Activated gamma-delta T cell treated with Interleukin-2 at 50 U/mL for 16 hours (primary cell): ENCODE measurements at places on chromosomes 2 and 18.
A peak's percentile ranks its signal among the peaks of the same experiment; 100 is the strongest.

DNA sequence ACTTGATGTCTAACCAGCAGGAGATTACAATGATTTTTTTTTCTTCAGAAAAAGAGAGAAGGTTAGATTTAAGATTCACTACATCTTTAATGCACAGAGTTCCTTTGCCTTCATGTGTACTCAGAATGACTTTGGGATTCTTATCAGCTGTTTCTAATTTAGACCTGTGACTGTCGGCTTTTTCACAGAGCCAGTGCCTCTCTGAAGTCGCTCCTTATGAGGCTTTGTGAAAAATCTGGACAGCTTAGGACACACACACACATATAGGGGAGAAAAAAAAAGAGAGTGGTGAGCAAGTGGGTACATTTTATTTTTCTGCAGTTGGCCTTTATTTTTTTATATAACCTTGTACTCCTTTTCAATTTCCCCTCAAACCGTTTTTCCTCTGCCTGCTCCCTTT lies 893.1 kb upstream of the CELF4 start:
- DNase-seq = no peak

GRCh38 chr2:208415255-208415654 lies 8.7 kb downstream of the PTH2R start:
- no peak for DNase-seq

GRCh38 chr2:81523344-81523743 lies 1218.8 kb upstream of the LRRTM1 start:
- DNase-seq = no peak

GRCh38 chr2:207139552-207139951 lies 26.2 kb downstream of the KLF7 start:
- no peak for DNase-seq

- DNase-seq = no peak
These were observed 105.5 kb upstream of the CCDC68 start for GRCh38 chr18:55064760-55065159.

DNA sequence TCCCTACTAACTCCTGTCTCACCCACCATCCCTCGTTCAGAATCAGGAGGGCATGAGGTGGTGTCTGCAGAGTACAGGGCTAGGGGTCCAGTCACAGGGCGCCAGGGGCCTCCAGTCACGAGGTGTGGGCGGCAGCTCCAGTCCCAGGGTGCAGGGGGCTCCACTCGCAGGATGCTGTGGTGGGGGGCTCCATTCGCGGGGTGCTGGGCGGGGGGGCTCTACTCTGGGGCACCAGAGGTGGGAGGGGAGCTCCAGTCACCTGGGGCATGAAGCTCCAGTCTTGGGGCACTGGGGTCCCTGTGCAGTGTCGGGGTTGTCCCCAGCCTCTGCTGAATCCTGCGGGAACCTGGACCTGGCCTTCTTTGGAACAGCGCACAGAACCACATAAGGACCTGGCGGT lies 66.0 kb downstream of the EIPR1 start:
- DNase-seq = no peak

DNA sequence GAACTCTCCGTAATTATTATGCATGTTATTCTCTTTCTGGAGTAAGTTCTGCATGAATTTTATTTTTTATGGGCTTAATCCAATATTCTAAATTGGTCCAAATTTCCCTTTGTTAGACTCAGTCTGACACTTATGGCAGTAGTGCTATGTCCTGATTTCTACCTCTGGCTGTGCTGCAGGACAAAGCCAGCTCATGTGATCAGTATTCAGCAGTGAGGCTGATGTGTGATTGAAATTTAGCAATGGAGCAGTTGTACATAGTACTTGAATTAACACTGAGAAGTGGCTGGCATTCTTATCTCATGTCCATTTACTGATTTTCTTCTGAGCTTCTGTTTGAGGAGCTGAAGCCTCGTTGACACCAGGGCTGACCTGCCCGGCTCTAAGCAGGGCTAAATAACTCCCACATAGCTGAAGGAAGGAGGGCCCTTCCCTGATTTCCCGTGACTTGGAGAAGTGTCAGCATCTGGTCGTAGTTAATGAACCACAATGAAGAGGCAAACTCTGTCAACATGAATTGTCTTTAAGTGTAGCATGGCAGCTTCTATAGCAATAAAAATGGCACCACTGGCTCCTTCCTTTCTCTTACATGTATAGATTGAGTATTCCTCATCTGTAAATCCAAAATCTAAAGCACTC lies 159.0 kb upstream of the RASGRP3 start:
- no peak for DNase-seq

GRCh38 chr18:79545736-79546171 lies 133.8 kb upstream of the CTDP1 start:
- DNase-seq = no peak

DNA sequence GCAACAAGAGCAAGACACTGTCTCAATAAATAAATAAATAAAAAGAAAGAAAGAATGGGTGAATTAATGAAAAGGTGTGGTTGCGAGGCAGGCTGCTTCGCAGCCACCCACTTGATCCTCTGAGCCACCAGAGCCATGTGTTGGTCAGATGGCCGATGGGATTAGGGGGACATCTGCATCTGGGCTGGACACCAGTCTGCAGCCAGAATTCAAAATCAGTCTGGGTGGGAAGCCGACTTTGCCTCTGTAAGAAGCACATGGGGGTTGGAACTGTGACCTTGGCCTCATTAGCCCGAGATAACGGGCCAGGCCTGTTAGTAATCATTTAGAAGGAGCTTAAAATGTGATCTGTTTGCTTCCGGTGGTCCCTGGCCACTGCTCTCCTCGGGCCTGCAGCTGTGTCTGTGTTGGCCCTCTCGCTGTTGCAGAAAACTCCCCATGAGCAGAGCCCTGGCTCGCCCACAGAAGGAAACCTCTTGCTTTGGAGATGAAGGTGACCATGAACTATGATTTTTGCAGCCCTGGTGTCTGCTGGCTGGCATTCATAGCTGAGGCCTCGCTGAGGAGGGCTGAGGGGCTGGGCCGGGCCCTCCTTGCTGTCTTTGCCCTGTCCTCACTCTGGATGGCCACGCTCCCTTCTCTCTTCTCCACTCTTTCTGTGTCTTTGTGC lies 94.4 kb downstream of the DYSF start:
- DNase-seq = no peak

- DNase-seq = no peak
These were observed 7.2 kb upstream of the ITGB6 start for GRCh38 chr2:160207271-160207670.

DNA sequence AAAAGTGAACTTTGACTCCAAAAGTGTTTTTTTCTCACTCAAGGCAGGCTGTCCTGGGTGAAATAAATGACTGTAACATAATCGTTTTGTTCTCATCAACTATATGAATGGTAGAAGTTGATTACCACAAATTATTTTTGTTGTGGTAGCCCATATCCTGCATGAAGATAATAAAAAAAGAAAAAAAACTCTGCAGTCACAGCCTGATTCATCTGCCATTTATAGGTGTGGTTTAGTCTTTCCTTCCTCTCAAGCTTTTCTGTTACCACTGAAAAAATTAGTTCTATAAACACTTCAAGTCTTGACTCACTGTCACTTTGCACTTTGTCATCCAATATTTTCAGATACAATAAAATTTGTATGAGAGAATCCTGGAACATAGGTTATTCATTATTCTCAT lies 522.0 kb downstream of the PLCL1 start:
- no peak for DNase-seq

DNA sequence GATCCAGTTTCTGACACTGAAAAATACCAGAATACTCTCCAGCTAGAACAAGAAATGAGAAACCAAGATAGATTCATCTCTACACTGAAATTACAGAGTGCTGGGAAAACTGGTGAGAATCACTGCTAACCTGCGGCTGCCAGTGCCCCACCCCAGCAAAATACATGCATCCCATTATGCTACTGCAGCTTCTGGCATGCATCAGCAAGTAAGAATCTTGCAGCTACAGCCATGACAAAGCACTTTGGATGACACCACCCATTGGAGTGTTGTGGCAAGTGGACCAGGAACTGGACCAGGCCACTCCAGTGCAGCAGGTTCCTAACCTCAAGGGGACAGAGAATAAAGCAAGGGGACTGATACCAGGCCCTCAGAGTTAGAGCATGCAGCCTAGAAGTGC lies 378.8 kb upstream of the ETAA1 start:
- DNase-seq = no peak

GRCh38 chr18:29083545-29083944 lies 906.6 kb upstream of the CDH2 start:
- DNase-seq = no peak

DNA sequence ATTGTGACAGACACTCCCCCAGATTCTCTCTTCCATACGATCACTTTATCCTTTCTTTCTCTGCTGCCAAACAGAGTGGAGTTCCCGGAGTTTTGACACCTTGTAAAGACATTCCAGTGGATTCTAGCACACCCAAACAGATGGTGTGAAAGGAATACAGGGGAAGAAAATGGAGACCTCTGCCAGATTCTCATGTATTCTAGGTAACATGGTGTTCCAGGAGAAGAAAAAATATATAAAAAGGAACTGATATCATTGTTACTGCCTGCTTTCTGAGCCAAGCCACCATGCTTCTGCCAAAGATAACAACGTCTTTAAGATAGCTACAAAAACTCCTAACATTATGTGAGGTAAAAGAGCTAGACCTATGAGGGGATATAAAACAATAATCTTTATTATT lies 136.5 kb downstream of the TXNL1 start:
- DNase-seq = no peak

GRCh38 chr2:83686863-83687262 lies 772.2 kb downstream of the SUCLG1 start:
- DNase-seq = no peak

GRCh38 chr2:64876137-64876647 lies 113.0 kb upstream of the SLC1A4 start:
- DNase-seq = no peak

DNA sequence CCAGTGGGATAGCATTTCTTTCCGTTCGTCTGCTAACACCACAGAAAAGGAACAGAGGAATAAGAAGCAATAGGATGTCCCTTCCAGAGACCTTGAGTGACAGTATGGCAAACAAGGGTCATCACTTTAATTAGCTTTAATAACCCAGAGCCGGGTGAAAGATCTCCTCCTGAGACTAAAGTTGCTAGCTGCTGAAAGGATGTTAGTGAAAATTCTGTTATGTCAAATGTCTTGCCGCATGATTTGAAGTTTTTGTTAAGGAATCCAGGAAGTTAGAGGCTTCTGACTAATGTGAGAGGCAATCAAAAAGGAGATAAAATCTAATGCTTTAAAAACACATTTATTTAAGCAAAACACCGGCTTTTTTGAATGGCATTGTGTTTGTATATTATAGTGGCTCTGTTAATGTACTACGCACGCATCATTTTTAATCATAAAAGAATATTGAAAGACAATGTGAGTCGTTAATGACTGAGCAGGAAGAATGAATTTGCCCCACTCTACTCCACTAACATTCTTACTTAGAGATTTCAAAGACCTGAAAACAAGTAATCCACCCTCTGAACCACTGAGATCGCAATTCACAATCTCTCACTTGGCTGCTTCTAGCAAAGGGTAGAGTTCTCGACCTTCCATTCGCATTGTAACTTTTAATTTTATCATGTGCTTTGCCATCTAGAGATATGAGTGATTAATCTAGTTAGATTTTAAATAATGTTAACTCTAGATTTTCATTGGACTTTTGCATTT lies 536.6 kb downstream of the LRRTM4 start:
- no peak for DNase-seq

- DNase-seq = no peak
These were observed 143.6 kb upstream of the PXDN start for GRCh38 chr2:1887915-1888314.

GRCh38 chr18:72091369-72091768 lies 452.8 kb downstream of the CBLN2 start:
- no peak for DNase-seq

DNA sequence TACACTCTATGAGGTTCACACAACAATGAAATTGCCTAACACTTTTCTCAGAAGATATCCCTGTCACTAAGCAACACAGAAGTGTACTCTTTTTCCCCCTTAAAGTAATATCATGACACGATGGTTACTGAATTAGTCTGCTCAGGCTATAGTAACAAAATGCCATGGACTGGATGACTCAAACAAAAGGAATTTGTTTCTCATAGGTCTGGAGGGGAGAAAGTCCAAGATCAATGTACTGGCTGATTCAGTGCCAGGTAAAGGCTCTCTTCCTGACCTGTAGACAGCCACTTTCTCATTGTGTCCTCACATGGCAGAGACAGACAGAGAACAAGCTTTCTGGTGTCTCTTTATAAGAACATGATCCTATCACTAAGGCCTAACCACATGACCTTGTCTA lies 211.9 kb downstream of the RBM43 start:
- no peak for DNase-seq

DNA sequence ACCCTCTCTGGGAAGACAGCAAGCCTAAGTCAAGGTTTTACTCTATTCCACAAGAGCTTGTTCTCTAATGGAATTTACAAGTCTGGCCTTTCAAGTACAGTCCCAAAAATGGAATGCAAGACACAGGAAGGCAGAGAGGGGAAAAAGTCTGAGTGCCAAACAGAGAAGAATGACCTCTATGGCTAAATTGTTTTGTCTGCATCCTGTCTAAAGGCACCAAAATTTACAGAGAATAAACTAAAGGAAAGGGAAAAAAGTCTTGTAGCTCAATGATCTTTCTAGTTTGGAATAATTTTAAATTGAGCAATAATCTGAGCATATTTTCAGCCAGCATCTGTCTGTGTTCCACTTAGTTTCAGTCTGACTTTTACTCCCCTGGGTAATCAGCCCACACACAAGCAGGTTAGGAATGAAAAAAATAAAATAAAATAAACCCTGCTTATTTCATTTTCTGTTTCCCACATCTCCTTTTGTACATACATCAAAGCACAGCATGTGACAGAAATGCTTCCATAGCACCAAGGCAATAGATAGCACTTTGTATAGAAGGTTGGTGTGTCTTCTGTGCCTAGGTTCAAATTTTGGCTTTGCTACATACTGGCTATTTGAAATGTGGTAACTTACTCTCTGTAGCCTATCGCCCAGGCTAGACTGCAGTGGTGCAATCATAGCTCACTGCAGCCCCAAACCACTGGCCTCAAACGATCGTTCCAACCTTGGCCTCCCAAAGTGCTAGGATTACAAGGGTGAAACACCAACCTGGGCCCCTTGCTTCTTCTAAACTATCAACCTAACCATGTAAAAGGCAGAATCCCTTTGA lies 105.1 kb downstream of the SLC8A1 start:
- DNase-seq = no peak

DNA sequence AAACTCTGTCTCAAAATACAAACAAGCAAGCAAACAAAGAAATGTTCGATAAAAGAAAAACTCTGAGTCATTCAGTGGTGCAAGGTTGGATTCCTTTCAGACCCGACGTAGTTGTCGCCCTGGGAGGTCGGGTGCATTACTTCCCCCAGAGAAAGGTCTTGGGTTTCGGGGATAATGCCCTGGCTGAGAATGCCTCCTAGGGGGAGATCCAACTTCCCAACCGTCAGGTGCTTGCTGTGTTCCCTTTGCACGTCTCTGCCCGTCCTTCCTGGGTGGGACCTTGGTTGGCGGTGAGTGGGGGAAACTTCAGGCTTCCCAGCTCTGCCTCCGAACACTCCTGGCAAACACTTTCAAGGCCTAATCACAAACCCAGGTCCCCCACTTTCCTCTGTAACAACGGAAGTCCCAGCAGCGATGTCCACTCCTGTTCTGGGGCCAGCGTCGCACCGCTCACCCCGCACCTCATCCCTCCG lies 609 bp downstream of the TPGS2 start:
- peak; percentile 9 for DNase-seq

GRCh38 chr18:31197676-31198075 lies 35.0 kb upstream of the DSC1 start:
- no peak for DNase-seq

- DNase-seq = no peak
These were observed 108.4 kb upstream of the SNTG2 start for GRCh38 chr2:842151-842803.

GRCh38 chr2:130755256-130756052 lies at the start of gene AMER3:
Gene AMER3, plus strand, starts transcription at chr2:130755540. Its CDS starts 6,533 bp downstream, at chr2:130762073.
- no peak for DNase-seq

- no peak for DNase-seq
These were observed 62.5 kb upstream of the SMAD7 start for GRCh38 chr18:49013291-49013691.
